ENCODE measurements at places on chromosomes 2 and 18.

DNA sequence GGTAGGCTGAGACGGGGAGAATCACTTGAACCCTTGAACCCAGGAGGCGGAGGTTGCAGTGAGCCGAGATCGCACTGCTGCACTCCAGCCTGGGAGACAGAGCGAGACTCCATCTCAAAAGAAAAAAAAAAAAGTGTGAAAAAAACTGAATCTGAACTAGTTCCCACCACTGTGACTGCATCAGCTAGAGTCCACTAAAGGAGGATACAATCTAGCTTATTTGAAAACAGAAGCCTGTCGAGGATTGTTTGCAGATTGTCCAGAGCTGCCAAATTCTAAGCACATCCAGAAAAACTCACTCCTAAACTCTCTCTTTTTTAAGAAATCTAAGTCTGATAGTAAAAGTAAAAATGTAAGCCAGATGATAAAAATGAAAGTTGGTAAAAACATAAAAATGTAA lies 10.6 kb downstream of the GFPT1 start:
- DNase-seq, result no peak

DNA sequence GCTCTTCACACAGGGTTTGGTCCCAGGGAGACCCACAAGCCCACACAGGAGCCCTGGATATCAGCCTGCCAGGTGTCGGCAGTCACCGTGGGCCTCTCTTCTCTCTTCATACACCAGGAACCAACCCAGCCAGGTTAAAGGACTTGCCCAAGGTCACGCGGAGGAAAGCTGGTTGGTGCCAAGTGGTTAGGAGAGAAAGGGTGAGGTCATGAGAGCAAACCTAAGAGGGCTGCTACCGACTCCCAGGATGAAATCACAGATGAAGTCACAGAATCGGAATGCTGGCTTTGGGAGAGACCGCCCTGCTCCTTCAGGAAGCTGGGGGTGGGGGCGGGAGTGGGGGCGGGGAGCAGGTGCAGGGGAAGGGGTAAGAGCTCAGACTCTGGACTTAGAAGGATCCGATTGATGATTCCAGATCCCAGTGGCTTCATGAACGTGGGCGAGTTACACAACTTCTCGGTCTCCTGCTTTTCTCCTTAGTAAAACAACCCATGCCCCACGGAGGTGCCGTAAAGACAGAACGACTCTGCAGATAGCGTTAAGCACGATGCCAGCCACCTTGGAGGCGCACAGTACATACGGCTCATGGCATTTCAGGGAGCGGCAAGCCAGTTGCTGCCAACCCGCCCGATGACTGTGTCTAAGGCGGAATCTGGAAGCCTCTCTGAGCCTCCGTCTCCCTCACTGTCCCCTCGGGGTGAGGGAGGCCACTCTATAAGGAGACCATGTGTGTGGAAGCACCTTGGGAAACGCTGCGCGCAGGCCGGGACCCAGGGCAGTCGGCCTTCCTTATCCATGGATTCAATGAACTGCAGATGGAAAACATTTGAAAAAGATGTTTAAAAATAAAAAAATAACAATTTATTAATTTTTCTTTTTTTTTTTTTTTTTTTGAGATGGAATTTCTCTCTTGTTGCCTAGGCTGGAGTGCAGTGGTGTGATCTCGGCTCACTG lies 23.0 kb upstream of the TAF1B start:
- DNase-seq, result no peak

GRCh38 chr2:79432731-79433146 lies 80.1 kb upstream of the CTNNA2 start:
- peak; percentile 30 for DNase-seq

- DNase-seq, result no peak
Measured at GRCh38 chr2:220270481-220271070, 643.1 kb downstream of the SLC4A3 start.

GRCh38 chr2:20652141-20652540 lies 1.2 kb upstream of the HS1BP3 start:
- no peak for DNase-seq

- DNase-seq, result no peak
Measured at GRCh38 chr2:219608399-219608964, 10.8 kb downstream of the STK11IP start.

DNA sequence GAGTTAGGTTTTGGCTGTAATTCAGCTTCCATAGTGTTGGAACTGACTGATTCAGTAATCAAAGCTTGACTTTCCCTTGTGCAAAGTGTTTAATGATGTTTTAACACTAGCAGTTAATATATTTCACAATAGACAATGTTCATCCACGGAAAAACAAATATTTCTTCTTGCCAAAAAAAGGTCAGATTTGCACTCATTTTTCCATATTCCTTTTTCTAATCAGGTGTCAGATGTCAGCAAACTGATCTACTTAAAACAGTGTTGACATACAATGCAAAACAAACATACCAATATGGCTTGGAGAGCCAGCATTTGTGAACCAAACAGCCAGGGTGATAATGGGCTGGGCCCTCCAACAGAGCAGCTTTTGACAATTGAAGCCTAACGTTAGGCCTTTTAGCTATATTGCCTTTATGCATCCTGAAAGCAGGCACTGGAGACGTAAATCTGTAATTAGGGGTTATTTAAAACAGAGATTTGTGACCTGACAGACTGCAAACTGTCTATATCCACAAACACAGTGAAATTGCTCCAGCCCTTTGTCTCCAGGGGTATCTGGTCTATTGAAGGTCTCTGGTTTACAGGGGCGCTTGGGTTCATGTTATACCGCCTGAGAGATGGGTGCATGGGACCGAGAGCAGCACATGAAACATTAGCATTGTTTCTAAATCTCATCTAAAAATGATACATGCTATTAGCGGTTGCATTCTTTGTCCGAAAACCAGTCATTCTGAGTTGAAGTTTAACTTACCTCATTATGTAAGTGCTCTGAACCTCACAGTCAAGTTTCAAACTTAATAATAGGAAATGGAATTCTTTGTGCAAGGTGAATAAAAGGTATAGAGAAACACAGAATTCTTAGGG lies 7.1 kb upstream of the CDCA7 start:
- no peak for DNase-seq

DNA sequence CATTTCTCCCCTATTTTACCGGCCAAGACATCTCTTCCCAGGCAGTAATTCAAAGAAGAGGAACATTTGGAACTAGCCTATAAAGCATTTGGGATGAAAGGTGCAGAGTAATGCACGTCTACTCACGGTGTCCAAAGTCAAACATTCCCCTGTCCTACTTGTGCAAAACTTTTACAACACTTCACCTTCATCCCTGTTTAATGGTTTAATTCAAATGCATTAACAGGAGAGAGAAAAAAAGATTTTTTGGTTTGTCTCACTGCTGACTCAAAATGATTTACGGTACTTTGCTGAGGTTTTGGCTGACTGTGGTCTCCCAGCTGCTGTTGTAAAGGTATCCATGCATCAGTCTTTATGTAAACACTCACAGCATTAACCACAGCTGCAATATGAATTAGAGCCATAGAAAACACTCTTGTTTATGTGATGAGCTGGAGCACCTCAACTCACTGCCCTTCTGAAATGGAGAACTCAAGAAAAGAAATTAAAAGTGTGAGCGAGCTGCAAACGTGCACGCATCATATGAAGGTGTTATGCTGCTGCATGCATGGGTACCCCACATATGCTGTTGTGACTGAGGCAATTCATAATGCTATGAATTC lies 220.5 kb downstream of the PIEZO2 start:
- no peak for DNase-seq

DNA sequence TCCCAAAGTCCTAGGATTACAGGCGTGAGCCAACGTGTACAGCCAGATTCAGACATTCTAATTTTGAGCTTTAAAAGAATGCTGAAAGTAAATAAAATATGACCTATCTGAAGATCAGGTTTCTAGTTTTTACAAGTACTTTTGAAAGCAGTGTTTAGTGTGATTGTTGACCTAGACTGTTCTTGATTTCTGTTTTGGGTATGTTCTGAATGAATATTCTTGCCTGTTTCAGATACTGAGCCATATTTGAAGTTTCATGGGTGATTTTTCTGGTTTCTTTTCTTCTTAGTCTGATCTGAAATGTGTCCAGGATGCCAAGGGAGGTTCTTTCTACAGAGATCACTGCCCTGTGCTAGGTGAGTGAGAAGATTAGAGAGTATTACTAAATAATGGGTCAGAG lies 37.2 kb downstream of the MIB1 start:
- no peak for DNase-seq

- no peak for DNase-seq
Measured at GRCh38 chr18:51666763-51667191, 469.3 kb upstream of the MEX3C start.

- no peak for DNase-seq
Measured at GRCh38 chr18:38450876-38451275, 885.3 kb upstream of the CELF4 start.

- no peak for DNase-seq
Measured at GRCh38 chr2:119426396-119426675, 5.3 kb upstream of the TMEM37 start.

- no peak for DNase-seq
Measured at GRCh38 chr2:209990838-209991237, 11.6 kb upstream of the RPE start.

GRCh38 chr2:102261467-102262135 lies 49.8 kb upstream of the IL1RL1 start:
- DNase-seq, result no peak

GRCh38 chr2:10550206-10551001 lies 102.3 kb upstream of the ODC1 start:
- no peak for DNase-seq

DNA sequence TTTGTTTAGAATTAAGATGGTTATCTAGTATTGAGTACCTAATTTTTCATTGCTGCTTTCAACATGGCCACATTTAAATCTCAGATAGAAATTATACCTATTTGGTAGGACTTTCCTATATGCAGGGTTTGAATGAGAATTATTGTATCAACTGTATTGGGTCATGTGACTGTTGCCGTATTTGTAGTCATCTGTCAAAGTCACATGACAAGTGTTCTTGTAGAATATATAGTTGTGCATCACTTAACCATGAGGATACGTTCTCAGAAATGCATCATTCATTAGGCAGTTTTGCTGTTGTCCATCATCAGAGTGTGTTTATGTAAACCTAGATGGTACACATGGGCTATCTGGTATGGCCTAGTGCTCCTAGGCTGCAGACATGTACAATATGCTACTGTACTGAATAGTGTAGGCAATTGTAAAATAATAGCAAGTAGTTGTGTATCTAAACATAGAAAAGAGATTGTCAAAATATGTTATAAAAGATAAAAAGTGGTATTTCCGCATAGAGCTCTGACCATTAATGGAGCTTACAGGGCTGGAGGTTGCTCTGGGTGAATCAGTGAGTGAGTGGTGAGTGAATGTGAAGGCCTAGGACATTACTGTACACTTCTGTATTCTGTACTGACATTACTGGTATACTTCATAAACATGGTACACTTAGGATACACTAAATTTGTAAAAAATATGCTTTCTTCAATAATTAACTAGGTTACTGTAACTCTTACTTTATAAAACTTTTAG lies 123.7 kb downstream of the MAP4K4 start:
- DNase-seq, result no peak

DNA sequence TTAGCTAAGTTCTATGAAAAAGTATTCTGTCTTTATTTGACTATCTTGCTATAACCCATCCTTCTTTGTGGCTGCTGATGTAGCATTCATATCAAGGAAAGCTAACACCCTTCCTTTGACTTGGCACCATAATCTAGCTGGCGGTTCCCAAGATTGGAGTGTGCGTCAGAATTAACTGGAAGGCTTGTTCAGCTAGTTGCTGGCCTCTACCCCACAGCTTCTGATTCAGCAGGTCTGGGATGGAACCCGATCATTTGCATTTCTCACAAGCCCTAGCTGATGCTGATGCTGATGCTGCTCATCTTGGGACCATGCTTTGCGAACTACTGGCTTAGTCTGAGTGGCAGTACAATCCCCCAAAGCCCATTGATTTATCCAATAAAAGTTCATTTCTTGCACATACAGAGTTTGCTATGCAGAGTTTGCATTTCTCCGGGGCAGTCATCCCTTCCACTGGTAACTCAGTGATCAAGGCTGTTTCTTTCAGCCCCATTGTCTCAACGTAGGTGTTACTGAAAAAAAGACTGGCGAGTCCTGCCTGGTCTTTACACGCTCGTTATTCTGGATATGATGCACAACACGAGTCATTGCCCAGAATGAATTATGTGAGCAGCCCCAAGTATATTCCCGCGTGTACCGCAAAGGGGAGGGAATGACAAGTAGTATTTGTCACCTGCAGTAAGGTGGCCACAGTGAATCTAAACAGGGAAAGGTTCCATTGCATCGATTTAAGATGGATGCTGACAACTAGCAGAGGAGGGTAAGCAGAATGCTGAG lies 96.5 kb downstream of the ZNF532 start:
- no peak for DNase-seq

DNA sequence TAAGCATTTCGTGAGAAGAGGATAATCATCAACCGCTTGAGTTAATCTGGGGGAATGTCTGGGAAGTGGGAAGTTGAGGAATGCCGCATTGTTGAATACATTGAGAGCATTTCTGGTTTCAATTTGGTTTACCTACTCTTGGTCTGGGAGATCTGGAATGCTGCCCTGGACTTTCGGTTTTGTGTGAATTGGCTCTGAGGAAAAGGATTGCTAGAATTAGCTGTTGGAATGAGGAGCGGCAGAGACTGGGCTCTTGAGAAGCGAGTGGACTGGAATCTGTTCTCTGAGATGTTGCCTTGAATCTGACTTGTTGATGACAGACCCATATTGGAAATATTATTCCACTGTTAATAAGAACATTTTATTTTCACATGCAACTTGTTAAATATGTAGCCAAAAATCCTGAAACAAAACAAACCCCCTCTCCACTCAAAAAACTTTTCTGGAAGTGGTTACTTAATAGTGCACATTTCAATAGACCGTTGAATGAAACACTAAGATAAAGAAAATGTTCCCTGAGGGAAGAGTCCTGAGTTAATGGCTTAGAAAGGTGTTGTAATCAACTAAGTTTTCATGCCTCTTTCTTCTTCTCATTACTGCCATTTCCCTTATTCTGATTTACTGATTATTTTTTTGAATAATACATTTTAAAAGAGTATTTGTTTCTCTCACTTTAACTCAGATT lies 50.8 kb downstream of the PTPRM start:
- no peak for DNase-seq

GRCh38 chr2:44706681-44707553 lies 234.6 kb upstream of the SIX3 start:
- DNase-seq, result no peak

GRCh38 chr2:241011751-241012510 lies 13.5 kb downstream of the SNED1 start:
- no peak for DNase-seq

DNA sequence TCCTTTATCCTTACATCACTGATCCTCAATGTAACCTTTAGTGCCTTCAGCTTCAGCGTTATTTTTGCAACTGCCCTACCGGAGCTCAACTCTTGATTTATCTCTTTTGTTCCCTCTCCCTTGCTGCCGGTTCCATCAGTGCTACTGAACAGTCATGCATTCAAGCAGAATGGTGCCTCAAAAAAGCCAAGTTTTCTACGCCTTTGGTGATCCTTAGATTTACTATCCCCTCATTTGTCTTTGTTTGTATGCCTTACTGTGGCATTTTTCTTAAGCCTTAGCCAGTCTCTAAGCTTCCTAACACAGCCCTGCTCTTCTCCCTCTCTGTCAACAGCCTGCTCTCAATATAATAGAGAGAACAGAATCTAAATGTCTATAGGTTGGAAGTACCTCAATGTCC lies 847.7 kb downstream of the CPS1 start:
- no peak for DNase-seq

- DNase-seq, result no peak
Measured at GRCh38 chr2:60834270-60834717, 47.1 kb upstream of the REL start.

- no peak for DNase-seq
Measured at GRCh38 chr2:214587442-214587841, 176.6 kb downstream of the VWC2L start.
